Left ventricle myocardium inferior (tissue), 1 donor: ENCODE measurements at places on chromosomes 3 and 15. TPM values are rescaled to one million over a fixed set of nuclear protein-coding genes. Genes with fewer than 3 reads are reported as not detected.

The CLDN18 gene
- total RNA-seq = not detected

DNA sequence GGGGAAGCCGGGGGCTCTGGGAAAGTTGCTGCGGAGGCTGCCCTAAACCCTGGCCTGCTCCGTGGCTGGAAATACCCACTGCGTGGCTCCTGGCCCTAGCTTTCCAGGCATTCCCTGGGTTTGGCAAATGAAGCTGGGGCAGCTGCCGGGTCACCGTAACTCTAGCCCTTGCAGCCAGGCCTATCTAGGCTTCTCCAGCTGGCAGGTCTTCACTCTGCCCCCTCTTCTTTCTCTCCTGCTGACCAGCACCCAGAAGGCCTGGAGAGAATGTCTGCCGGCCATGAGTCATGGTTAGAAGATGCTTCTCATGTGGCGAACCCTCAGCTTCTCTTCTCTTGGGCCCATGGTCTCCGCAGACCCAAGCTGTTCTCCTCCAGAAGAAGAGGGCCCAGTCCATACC, 5.6 kb upstream of the DLL4 start:
- no peak for DNase-seq

GRCh38 chr3:94132777-94133176, 69.9 kb downstream of the NSUN3 start:
- DNase-seq = no peak

DNA sequence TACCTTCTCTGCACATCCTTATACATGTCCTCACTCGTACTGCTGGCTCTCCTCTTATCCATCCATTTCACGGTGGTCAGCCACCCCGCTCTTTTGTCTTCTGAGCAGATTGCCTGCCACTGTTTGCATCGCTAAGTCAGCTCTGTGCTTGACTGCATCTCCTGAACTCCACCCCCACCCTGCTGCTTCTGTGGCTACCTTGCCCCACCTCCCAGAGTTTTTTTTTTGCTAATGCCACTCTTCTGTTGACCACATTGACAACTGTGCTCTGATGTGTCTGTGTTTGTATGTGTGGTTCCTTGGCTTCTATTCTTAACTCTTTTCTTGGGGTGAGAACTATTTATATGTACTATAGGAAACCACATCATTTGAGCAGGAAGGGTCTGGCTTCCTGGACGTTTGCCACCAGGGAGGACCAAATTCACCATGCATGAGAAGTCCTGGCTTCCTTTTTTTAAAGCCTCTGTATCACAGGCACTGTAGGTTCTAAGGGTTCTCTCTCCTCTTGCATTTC, 12.8 kb upstream of the MTMR10 start:
- peak; percentile 57 for DNase-seq

The KIF15 gene
- total RNA-seq = 0.85 TPM

DNA sequence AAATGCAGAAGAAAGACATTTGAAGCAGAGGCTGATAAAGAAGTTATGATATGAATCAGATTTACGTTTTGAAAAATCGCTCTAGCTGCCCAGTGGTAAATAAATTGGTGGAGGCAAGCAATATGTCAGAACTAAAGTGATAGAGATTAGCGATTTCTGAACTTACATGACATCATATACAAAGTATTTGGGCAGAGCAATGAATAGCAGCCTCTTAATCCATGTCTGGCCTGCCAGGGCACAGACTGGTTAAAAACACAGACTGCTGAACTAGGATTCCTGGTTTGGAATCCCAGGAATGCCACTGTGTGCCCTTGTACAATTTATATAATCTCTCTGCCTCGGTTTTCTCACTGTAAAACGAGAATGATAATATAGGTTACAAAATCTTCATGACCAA, 243.1 kb upstream of the SETMAR start:
- DNase-seq = no peak

DNA sequence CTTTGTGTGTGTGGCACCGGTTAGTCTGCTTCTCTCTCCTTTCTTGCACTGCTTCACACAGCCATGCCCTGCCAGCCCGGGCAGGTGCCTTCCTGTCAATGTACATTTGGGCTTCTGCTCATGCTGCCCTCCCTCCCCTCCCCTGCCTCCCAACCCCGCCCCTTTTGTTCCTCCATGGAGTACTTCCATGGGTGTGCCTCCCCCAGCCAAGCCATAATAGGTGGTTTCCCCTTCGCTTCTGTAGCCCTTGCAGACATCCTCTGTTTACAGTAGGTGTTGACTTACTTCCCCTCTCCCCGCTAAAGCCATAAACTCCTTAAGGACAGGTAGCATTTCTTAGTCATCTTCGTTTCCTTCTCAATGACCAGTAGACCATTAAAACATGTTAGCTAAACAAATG, 31.8 kb upstream of the CRTC3 start:
- DNase-seq = no peak

DNA sequence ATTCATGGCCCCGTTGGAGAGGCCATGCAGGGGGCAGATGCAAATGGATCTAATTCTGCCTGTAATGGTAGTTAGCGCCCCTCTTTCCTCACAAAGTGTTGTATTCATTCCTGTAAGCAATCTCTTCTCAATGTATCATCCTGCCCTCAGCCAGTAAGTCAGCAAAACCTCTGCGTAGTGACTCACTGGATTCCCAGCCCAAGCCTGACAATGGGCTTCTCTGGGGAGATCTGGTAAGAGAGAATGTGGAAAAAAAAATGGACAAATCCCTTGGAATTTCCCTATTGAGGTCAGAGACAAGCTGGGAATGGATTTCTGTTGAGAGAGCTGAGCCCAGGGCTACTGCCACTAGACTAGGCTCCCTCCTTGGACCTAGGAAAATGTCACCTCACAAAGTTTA, 25.4 kb downstream of the ADPGK start:
- no peak for DNase-seq

DNA sequence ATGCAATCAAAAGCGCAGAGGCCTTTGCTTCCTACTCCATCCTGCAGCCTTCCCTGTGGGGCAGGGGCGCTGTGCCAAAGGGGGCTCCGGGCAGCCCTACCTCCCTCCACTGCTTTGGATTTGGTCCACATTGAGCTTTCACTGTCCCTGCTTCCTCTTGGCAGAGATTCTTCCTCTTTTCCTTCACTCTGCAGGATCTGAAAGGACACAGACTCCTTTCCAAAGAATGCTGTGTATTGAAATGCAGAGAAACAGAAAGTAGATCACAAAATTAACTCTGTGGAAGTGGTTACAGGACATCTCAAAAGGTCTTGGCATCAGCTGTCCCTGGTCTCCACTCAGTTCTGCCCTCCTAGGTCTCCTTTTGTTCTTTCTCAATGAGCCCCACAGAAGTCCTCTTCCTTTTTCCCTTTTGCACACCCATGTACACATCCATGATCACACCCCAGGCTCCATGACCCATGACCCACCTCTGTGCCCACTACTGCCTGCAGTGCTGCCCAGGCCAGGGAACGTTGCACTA, 64.1 kb downstream of the CCR1 start:
- no peak for DNase-seq

The DISP2 gene
- 3.0 TPM for total RNA-seq

The PTX3 gene
- 0.52 TPM for total RNA-seq

The TMEM40 gene
- total RNA-seq = 4.5 TPM

The TMEM45A gene
- 3.2 TPM for total RNA-seq

The USF3 gene
- 13.4 TPM for total RNA-seq

GRCh38 chr15:97930230-97930629, 30.3 kb upstream of the ARRDC4 start:
- no peak for DNase-seq

DNA sequence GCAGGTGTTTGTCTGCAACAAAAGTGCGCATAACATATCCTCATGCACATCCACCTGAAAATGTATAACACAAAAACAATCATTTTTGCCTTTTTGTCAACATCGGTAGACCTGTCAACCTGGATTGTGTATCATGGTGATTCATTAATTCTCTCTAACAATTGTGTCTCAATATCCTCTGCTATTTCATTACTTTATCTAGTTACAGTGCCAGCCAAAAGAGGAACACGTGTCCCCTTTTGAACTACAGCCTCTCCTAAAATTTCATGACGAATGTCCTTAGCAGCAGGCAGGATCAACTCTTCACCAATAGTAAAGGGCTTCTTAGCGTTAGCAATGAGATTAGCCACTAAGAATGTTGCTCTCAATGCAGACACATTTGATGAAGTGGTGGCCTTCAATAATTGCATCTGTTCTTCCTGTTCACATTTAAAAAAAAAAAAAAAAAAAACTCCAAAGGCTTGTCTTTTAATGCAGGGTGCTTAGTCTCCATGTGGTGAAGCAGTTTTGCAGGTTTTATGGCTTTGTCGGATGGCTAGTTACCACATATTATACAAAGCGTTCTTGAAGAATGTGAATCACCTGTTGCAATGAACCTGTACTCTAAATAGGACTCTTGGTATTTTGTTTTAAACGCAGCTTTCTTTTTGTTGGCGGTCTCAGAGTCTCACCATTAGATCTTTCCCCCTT, 45.7 kb upstream of the MCTP2 start:
- no peak for DNase-seq

GRCh38 chr3:177484206-177484605, 286.9 kb upstream of the TBL1XR1 start:
- DNase-seq = no peak

- DNase-seq = no peak
Measured at GRCh38 chr3:45145223-45145622, 955 bp downstream of the CDCP1 start.

The U2SURP gene
- 43.7 TPM for total RNA-seq

DNA sequence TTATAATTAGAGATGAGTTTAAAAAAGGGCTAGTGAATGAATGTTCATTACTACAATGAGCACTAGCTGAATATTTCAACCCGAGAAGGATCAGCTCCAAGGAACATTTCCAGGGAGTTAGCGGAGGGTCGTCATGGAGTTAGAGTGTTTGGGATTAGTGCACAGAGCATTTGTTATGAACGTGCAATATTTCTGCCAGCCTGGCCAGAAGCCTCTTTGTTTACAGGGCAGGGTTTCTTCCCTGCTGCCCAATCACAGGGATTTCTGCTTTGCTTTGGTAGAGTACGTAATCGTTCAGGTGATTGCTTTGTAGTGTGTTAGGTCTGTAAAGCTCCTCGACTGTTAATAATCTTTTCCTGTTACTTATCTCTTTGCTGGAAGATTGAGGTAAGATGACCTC, 5.9 kb downstream of the CGNL1 start:
- no peak for DNase-seq

The SORD gene
- total RNA-seq = 13.6 TPM

DNA sequence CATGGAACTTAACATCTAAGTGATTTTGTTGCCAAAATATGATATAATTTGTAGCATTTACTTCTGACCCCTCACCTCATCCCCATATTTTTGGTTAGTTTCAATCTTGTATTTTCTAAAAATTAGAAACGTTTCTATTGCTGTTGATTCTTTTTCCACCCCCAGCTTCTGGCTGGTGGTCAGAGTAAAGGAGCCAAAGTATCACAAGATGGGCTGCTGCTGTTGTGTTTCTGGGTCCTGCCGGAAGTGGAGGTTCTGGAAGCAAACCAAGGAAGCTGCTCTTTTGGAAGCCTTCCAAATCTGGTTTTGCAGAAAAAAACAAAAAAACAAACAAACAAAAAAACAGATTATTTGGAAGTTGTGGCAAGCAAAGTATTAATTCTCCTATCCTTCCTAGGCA, 221.1 kb upstream of the P2RY1 start:
- DNase-seq = no peak
